Stimulated activated CD8-positive, alpha-beta memory T cell treated with anti-CD3 and anti-CD28 coated beads, Interleukin-12 subunit alpha, Interleukin-12 subunit beta, amount 100 ng/mL, for 4 hours (primary cell): ENCODE measurements at places on chromosomes 1 and 21.
A peak's percentile ranks its signal among the peaks of the same experiment; 100 is the strongest.

- DNase-seq = no peak
These were observed 4.1 kb downstream of the NTRK1 start for GRCh38 chr1:156864796-156865195.

GRCh38 chr1:109905491-109905890 is 5.2 kb upstream of the CSF1 start:
- no peak for DNase-seq

- DNase-seq = no peak
These were observed 90.2 kb upstream of the PPM1J start for GRCh38 chr1:112805155-112805853.

- no peak for DNase-seq
These were observed 356.5 kb upstream of the PTBP2 start for GRCh38 chr1:96365076-96365475.

DNA sequence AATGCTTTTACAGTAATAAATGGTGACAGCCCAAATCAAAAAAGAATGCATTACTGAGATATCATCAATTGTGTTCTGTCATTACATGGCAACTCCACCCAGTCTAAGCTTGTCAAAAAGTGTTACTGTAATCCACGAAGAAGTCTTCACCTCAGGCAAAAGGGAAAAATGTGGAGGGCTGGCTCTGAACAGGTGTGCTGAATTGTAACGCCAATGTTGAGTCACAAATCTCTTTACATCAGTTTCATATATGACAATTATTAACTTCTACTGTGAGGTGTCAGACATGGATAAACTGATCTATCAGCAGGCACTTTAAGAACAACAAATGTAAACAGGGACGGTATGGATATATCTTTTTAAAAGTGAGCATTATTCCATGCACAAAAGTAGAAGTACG is 98.5 kb upstream of the DMRTA2 start:
- no peak for DNase-seq

GRCh38 chr1:110765640-110766335 is 91.0 kb upstream of the KCNA3 start:
- no peak for DNase-seq

GRCh38 chr1:202942426-202942825 is 15.4 kb upstream of the KLHL12 start:
- DNase-seq = no peak

DNA sequence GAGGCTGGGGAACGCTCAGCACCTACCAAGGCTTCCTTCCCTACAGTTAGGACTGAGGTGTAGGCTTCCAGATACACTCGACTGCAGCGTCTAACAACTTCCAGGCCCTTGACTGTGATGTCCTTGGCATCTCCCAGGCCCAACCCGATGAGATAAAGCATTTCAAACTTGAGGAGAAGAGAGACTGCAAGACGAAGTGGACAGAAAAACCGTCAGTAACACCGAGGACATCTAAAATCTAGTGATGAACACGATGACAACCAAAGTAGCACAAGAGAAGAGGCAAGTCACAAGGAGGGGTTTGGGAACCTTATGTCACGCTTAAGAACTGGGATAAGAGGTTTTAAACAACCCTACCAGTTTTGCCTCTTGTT is 314 bp downstream of the DPH5 start:
- DNase-seq = peak; percentile 10

DNA sequence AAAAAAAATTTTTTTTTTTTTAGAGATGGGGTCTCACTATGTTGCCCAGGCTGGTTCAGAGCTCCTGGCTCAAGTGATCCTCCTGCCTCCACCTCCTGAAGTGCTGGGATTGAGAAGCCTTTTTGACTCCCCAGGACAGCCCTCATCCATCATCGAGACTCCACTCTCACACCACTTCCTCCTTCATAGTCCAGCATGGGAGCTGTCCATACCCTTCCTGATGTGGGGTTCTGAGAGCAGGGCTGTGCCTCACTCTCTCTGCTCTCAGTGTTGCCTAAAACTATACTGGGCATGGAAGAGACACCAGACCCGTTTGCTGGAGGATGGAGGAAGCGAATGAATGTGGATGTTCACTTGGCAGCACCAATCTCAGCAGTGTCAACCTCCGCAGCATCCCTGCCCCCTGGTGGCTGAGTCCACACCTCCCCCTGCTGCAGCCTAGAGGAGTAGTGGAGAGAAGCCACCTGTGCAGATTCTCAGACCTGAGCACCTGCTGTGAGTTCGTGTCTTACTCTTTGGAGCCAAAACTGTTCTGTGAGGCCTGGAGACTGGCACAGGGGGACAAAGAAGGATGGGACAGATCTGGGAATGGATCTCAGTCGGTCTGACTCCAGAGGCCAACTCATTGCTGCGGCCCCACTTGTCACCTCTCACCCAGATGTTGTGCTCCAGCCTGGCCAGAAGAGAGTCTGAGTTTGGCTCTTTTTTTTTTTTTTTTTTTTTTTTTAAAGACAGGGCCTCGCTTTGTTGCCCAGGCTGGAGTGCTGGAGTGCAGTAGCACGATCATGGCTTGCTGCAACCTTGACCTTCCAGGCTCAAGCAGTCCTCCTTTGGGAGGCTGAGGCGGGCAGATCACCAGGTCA is 17.7 kb downstream of the TINAGL1 start:
- peak; percentile 30 for DNase-seq

GRCh38 chr1:15584489-15585363 is at the start of gene AGMAT:
Gene AGMAT (minus strand): TSS chr1:15585051. CDS start chr1:15584967, 84 bp downstream.
- DNase-seq = peak; percentile 40

- DNase-seq = no peak
These were observed 201.7 kb downstream of the FGGY start for GRCh38 chr1:59498640-59499039.

- no peak for DNase-seq
These were observed 11.1 kb downstream of the SLC30A10 start for GRCh38 chr1:219917281-219917680.

GRCh38 chr1:210151052-210151672 is 81.4 kb upstream of the SERTAD4 start:
- DNase-seq = no peak

GRCh38 chr1:204093421-204093717 is 20.5 kb downstream of the SOX13 start:
- DNase-seq = no peak
